ENCODE measurements at places on chromosomes 11 and 22. TPM values are rescaled to one million over a fixed set of nuclear protein-coding genes. Genes with fewer than 3 reads are reported as not detected.

The PLXNB2 gene
- 120 TPM for total RNA-seq

The NRXN2 gene
- total RNA-seq = 0.40 TPM

The OR8G1 gene
- not detected for total RNA-seq

The FOLR2 gene
- not detected for total RNA-seq

The C22orf42 gene
- not detected for total RNA-seq

The RPS19BP1 gene
- 81.5 TPM for total RNA-seq

The PACS1 gene
- total RNA-seq = 60.7 TPM

The CBLIF gene
- total RNA-seq = not detected

The IGLL1 gene
- not detected for total RNA-seq

The RNF169 gene
- 6.8 TPM for total RNA-seq

The ANO5 gene
- total RNA-seq = 2.3 TPM

The VPREB1 gene
- total RNA-seq = not detected

The SMCO4 gene
- 16.1 TPM for total RNA-seq

The OR6T1 gene
- total RNA-seq = not detected

The TPBGL gene
- 0.22 TPM for total RNA-seq

The OR8D1 gene
- not detected for total RNA-seq

The HPX gene
- total RNA-seq = 0.44 TPM

Measured in A549 treated with DMSO at 1 μM for 4 hours (cell line).